ENCODE measurements at places on chromosomes 7 and 10.

GRCh38 chr10:29130190-29130673 is 158.6 kb upstream of the LYZL1 start:
- peak; percentile 24 for DNase-seq

GRCh38 chr7:70698219-70698832 is 433.6 kb upstream of the GALNT17 start:
- peak; percentile 69 for DNase-seq

DNA sequence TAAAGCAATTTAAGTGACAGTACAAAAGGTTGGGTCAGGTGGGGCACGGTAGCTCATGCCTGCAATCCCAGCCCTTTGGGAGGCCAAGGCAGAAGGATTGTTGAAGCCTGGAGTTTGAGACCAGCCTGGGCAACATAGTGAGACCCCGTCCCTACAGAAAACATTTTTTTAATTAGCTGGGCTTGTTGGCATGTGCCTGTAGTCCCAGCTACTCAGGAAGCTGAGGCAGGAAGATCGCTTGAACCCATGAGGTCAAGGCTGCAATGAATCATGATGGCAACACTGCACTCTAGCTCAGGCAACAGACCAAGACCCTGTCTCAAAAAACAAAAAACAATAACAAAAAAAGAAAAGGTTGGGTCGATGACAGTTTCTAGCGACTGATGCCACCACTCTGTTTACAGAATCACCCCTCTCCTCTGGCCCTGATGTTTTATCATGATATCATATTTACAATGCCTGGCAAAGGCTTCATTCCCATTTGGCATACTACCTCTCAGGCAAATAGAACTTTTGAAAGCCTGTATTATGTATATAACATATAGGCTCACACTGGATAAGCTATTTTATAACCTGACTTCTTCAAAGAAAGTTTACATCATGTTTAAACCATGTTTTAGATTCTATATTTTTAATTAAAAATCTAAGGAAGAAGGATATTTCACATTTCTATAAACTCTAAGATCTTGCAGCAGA is 558 bp upstream of the ABCC2 start:
- DNase-seq, result no peak

DNA sequence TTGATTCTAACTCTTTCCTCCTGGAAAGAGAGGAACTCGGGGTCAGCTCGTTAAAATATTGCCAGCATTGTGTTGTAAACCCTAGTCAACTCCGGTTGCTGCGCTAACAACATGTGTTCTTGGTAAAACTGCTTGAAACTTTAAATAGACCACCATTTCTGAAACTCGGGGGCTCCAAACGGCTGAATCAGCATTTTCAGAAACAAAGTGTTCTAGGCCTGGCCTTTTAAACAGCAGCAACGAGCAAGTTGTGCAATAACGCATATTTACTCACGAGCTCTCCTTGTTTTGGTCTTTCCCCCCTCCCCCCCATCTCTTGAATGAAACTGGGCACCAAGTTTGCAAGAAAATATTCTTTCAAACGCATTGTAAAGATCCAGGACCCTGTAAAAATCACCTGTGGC is 9.2 kb upstream of the GRB10 start:
- peak; percentile 70 for DNase-seq

DNA sequence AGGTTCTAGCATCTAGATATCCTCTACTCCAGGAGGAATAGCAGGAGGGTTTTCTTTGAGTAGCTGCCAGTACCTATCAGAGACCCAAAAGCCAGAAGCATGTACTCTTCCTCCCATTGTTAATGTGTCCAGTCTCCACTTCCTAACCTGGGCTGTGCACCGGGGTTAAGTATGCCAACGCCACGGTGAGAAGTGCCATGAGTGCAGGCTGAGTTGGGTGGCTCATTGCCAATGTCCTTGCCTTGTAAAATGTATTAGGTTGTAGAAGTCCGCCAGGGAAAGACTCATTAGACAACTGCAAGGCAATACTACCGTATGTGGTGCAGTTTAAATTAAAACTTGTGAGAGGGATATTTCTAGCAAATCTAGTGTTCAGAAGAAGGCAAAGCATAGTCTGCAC is 55.0 kb upstream of the PRR15 start:
- DNase-seq, result no peak

DNA sequence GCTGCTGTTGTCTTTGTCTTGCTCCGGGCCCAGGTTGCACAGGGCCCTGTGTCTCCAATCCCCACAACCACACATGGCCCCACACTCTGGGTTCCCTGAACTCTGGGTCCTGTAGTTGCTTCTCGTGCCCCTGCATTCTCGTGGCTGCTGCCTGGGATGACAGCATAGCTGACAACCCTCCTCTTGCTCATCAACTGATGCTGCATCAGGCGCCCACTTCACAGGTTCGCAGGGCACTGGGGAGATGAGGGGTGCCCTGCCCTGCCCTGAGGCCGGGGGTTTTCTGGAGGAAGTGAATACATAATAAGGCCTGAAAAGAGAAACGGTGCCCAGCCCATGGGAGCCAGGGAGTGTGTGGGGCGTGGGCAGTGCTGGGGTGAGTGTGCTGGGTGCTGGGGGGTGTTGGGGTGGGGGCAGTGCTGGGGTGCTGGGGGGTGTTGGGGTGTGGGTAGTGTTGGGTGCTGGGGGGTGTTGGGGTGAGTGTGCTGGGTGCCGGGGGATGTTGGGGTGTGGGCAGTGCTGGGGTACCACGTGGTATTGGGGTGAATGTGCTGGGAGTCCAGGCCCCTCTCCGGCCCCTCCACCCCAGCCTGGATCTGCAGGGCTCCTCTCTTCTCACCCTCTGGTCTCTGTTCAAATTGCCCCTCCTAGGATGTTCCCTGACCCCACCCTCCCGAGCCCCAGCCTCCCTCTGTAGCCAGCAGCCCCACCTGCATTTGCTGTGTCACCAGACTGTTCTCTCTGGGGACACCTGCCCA is 2.0 kb upstream of the MTG1 start:
- DNase-seq, result no peak

DNA sequence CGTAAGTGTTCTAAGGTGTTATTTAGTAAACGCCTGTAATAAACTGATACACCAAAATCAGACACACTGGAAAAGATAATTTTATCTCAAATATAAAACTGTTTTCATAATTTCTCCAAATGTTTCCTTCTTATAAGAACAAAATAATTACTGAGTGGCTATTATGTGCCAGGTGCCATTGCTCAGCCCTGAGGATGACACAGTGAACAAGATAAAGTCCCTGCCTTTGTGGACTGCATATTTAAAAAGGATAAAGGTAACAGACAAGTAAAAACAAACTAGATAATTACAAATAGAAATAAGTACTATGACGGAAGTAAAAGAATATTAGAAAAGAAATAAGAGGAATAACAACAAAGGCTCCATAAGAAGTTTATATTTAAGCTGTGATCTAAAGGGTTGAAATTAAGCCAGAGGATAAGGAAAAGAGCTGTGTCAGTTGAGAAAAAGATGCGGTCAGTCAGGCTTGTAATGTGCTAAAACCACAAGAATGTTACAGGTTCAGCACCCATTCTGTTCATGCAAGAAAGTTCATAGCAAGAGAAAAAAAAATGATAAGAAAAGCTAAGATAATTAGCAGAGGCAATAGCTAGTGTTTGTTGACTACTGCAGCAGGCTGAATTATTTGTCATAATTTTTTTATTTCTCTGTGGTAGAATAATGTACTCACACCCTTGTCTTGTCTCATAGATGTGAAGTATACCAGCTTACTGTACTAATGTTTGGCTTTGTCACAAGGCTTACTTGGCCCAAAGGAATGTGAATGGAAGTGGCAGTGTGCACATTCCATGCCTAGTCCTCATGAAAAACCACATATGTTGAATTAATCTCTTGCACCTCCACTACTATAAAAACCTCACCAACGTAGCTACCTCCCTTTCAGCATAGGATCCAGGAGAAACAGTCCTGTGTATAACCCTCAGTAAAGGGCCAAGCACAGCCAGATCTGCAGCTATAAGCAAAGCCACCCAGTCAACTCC is 75.1 kb downstream of the CRPPA start:
- peak; percentile 99 for DNase-seq

Data from H4 (cell line).